Inflammatory macrophage treated with lipopolysaccharide for 4 hours (primary cell): ENCODE measurements at places on chromosomes 11 and 22.

DNA sequence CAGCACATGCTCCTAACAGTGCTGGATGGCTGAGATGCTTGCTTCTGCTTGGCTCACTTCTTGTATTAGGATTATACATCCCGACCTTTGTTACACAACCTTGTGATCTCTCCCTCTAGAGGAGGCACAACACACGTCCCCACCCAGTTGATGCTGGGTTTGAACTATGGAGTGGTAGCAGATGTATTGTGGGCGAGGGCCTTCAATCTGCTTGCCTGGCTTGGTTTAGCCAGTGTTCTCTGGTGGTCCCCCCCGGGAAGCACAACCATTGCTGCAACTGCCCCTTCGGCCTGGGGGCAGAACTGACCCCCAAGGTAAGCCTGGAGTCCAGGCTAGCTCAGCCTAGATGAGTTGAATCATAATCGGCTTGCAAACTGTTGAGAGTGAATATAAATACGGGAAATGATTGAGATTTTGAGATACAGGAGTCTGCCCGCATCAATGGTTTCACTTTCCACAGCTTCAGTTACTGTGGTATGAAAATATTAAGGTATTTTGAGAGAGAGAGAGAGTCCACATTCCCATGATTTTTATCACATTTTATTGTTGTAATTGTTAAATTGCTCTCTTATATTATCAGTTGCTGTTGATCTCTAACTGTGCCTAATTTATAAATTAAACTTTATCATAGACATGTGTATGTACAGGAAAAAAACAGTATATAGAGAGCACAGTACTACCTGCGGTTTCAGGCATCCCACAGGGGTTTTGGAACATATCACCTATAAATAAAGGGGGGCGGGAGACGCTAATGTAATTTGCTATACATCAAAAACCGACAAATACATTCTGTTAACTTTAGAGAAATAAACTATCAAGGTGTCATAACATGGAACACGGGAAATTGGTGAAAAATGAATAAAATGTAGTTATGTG is 482.0 kb upstream of the B3GAT1 start:
- no peak for DNase-seq

DNA sequence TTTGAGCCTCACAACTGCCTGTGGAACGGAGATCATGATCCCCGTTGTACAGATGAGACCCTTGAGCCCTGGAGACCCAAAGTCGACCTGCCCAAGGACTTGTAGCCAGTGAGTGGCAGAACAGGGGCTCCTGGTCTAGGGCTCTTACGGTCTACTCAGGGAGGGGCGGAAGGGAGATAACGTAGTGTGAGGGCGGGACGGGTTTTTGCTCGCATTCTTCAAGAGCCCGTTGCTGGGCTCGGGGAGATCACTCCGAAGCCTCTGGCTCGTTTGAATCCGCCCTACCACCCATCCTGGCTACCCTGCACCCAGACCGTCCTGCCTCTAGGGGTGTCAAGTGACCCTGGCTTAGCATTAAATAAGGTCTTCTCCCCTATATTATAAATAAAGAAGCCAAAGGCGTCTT is 639 bp downstream of the CRY2 start:
- DNase-seq = peak; percentile 45

DNA sequence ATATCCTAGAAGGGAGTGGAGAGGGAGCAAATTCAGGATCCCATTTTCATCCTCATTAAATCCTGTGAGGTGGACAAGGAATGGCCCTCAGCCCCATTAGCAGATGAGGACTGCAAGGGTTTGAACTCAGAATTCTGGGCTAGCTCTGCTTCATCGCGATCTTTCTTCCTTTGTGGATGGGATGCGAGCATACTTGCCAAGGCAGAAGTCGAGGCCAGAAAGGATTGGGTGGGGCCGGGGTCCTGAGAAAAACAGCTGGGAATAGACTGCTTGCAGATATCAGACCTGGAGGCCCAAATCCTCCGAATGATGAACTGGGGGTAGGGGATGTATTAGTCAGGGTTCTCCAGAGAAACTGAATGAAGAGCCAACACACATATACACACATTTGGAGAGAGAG is 179.0 kb downstream of the CHST1 start:
- no peak for DNase-seq

- no peak for DNase-seq
Measured at GRCh38 chr11:134409552-134410429, 2.3 kb downstream of the B3GAT1 start.

- DNase-seq = no peak
Measured at GRCh38 chr11:70715166-70715951, 317.0 kb downstream of the CTTN start.

GRCh38 chr11:110358336-110358735 is 61.9 kb upstream of the RDX start:
- DNase-seq = peak; percentile 51

DNA sequence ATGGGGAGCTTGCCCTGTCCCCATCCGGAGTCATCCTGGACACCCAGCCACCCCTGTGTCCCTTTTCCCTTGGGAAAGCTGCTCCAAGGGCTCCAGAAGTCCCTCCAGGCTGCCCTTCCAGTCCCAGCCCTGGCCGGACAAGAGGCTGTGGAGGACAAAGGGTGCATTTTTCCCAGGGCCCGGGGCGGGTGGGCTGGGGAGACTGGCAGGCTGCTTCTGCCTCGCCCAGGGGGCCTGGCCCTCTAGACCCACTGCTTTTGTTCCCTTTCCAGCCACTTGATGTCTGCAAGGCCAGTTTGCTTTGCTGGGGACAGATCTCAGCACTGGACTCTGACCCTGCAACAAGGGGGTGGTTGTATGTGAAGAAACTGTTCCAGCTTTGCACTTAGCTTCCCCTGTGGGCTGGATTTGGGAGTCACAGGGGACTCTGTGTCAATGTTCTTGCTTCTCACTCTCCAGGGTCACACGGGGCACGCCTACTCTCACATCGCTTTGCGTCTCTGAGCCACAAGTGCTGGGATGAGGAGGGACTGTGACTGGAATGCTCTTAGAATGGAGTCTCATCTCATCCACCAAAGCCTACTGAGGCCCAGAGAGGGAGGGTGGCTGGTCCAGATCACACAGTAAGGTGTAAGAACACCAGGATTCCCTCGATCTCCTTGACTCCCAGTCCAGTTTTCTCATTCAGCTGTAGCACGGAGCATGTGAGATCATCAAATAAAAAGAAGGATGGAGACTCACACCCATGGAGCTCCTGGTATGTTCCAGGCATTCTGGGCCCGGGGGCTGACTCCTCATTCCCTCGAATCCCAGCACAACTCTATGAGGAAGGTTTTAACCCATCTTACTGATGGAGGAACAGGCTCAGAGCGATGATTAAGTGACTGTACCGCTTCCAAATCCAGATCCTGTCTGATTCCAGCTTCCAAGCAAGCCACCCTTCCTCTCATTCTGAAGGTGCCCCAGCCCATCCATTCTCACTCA is 59.9 kb downstream of the FBXO7 start:
- peak; percentile 35 for DNase-seq

GRCh38 chr11:5283086-5283485 is 13.3 kb upstream of the HBE1 start:
- no peak for DNase-seq

DNA sequence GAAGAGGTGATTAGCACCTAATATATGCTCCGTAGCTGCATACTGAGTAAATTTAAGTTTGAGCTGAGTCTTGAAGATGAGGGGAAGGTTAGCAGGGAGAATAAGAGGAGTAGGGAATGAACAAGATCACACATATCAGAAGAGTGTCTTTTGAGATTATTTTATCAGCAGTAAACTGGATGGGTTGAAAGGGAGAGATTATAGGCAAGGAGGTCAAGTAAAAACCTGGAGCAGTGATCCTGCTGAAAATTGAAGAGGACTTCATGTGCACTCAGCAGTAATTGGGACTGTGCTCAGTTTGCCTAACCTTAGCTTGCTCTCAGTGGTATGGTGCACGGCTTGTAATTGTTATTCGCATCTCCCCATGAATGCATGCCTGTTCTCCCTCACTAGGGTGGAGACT is 79.5 kb upstream of the PICALM start:
- DNase-seq = no peak

- DNase-seq = peak; percentile 50
Measured at GRCh38 chr22:32476281-32477195, 1.9 kb downstream of the FBXO7 start.

DNA sequence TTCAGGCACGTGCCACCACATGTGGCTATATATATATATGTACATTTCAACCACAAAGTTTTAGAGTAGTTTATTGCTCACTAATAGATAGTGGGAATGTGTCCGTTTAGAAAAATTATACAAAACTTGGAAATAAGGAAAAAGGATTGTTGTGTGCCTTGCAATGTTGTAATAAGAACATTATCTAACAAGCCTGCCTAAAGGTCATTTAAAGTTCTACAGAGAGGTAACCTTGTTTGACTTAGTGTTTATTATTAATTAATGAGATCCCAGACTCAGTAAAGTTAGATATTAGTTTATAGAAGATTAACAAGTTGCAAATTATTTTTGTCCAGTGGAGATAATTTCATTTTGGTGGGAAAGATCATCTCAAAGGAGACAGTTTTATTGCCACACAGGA is 5.5 kb upstream of the PATL1 start:
- DNase-seq = no peak

GRCh38 chr11:88363648-88364065 is 26.1 kb upstream of the CTSC start:
- peak; percentile 80 for DNase-seq

DNA sequence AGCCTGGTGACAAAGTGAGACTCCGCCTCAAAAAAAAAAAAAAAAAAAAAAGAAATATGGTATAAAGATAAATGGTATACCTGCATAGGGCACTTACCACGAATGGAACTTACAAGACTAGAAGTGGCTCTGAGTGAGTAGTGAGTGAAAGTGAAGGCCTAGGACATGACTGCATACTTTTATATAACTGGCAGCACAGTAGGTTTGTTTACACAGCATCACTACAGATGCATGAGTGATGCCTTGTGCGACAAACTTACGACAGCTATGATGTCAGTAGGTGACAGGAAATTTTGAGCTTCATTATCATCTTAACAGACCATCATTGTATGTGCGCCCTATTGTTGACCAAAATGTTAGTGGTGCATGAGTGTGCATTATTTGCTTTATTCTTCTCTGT is 17.7 kb downstream of the XRCC6 start:
- DNase-seq = no peak

DNA sequence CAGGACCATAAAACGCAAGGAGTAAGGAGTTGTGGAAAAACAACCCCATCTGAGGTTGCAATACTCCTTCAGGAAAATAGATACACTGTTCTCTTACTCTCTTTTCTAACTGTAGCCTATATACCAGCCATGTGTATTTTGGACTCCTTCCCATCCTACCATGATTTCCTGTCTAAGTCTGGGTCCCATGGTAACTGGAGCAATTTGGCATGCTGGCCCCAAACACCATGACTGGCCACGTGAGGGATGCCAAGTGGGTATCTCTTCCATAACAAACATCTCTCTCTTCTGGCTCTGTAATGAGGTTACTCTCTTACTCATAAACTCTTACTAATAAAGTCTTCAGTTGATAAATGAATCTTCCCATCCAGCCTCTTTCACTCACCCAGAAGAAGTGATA is 26.5 kb downstream of the ABTB2 start:
- DNase-seq = no peak

DNA sequence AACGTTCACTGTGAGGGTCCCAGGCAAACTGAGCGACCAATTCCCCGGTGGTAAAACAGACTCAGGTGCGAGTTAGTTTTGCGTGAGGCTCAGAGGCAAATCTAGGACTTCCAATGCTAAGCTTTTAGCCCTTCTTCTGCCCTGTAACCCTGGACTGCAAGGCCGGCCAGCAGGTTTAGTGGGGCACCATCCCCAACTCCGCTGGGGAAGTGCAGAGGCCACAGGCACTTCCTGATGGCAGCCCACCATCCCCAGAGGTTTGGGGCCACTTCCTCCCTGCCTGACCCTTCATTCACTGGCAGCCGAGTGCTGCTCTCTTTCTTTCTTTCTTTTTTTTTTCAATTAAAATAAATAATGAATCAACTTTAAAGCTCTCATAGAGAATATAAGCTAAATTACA is 124.6 kb upstream of the B3GAT1 start:
- DNase-seq = no peak

DNA sequence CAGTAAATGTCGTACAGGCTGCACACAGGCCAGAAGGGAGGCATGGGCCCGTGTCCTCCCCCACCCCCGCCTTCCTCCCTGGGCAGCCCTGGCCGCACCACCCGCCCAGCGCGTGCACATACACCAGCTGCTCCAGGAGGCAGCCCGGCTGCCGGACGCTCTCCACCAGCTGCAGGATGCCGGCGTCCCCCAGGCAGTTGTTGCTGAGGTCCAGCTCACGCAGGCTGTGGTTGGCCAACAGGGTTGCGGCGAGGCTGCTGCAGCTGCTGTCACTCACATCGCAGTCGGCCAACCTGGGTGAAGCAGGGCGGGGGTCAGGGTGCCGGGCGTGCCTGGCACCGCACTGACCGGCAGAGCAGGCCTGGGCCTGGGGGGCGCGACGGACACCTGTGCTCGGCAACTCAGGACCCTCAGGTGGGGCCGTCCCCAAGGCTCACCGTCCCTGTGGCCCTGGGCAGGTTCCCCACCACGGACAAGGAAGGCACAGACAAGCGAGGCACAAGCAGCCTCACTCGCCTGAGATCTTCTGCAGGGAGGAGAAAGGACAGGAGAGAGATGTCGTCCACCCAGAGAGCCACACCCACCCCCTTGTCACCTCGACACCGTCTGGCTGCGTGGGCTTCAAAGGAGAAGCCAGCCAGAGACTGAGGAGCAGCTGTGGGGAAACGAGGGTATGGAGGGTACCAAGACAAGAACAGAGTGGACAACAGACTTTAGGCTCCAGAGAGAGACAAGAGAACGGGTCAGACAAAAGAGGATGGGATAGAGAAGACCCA is 12.1 kb downstream of the RNH1 start:
- DNase-seq = no peak

GRCh38 chr22:24184057-24184798 is 2.9 kb downstream of the SUSD2 start:
- no peak for DNase-seq

- DNase-seq = peak; percentile 4
Measured at GRCh38 chr11:104531075-104531474, 367.1 kb upstream of the PDGFD start.

- DNase-seq = no peak
Measured at GRCh38 chr11:665062-665703, 28.1 kb downstream of the DRD4 start.

GRCh38 chr11:72981971-72982685 is 160.0 kb downstream of the FCHSD2 start:
- peak; percentile 64 for DNase-seq

- no peak for DNase-seq
Measured at GRCh38 chr22:48182846-48183805, 1420.7 kb downstream of the TBC1D22A start.

- DNase-seq = no peak
Measured at GRCh38 chr11:59601788-59602187, 13.8 kb downstream of the OSBP start.

- no peak for DNase-seq
Measured at GRCh38 chr11:64229744-64230170, 591 bp upstream of the DNAJC4 start.

GRCh38 chr11:65565624-65566453 is 4.4 kb upstream of the ZNRD2 start:
- DNase-seq = peak; percentile 19

- DNase-seq = no peak
Measured at GRCh38 chr22:22703715-22704114, 59.3 kb downstream of the GGTLC2 start.
